Left kidney (tissue), 8 donors: ENCODE measurements at places on chromosomes 16 and 17. TPM values are rescaled to one million over a fixed set of nuclear protein-coding genes. Genes with fewer than 3 reads are reported as not detected.

GRCh38 chr17:51995797-51996403 is 162.6 kb downstream of the CA10 start:
- no peak for DNase-seq

Gene CASKIN1
- polyA plus RNA-seq = 1.5 TPM

DNA sequence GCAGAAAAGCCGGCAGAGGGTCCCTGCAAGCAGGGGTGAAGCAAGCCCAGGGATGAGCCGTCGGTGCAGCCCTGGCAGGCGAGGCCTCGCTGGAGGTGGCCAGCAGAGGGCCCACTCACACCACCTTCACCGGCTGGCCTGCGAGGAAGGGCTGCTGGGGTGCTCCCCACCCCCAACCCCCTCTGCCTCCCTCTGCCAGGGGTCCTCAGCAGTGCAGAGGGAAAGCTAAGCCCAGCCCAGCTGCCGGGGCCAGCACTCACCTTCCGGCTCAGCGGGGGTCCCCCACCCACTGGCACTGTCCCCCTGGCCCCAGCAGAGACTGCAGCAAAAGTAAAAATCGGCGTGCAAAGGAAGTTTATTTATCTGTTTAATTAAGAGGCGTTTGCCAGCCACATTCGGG is 113.4 kb downstream of the ENGASE start:
- DNase-seq = no peak

DNA sequence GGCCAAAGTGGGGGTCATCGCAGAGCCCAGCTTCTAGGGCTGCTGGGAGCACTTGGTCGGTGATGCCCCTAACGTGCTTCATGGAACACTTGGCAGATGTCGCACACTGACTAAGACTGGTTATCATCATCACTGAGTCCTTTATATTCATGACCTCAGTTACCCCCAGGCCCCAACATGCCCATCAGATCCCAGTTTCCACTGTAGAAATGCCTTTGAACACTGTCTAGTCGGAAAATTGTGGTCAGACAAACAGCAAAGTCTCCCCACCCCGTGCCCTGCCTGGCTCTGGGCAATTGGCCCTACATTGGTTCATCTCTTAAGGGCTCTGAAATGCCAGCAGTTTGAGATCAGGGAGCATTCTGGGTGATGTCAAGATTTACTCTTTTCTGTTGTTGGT is 51.3 kb downstream of the NKD1 start:
- DNase-seq = no peak

DNA sequence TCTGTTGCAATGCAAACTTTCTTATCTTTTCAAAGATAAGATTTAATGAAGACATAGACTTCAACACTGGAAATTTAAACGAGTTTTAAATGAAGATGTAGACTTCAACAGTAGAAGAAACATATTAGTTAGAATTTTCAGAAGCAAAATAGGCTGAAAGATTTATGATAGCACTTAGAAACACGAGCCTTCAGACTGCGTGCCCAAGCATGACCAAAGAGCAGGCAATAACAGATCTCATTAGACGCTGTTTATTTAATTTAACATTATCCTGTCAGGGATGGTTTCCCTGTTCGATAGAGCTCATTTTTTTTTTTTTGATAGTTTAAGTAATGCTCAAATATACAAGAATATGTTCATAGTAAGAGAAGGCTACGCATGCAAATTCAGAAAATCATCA is 604.7 kb upstream of the SOX9 start:
- DNase-seq = no peak

- DNase-seq = no peak
Measured at GRCh38 chr16:25959221-25959620, 267.5 kb downstream of the HS3ST4 start.

- no peak for DNase-seq
Measured at GRCh38 chr16:68031951-68032350, 8.9 kb downstream of the DUS2 start.

DNA sequence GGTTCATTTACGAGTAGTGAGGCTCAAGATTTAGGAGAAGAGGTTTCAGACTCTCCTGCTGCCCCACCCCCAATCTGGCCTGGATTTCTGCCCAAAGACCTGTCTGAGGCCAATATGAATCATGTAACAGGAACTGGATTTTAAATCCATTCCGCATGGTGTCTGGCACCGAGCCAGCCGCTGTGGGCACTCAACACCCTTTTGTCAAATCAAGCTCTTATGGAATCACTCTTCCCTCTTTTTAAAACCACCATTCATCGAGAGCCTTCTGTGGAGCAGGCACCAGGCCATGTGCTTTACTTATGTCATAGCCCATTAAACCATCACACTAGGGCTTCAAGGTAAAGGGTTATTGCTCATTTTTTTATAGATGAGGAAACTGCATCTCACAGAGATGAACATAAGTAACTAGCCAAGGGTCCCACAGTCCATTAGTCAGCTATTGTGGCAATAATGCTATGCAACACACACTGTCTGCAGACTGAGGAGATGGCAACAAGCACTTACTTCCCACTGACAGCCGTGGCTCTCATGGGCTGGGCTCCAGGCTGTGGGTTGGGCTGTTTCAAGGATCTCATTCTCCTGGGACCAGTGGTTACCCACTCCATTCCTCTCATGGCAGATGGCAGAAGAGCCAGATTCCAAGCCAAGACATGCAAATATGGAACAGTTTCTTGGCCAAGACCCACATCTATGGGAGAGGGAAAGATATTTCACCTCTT is 93.6 kb downstream of the WSCD1 start:
- DNase-seq = no peak

- no peak for DNase-seq
Measured at GRCh38 chr16:84239909-84240308, at the start of gene KCNG4. TSS of gene KCNG4 (minus strand) at chr16:84240012. CDS start at chr16:84237485, 2,527 bp downstream.

- DNase-seq = no peak
Measured at GRCh38 chr16:76614269-76614668, 337.1 kb downstream of the CNTNAP4 start.

GRCh38 chr16:10859658-10860057 is 17.3 kb upstream of the CIITA start:
- no peak for DNase-seq

- no peak for DNase-seq
Measured at GRCh38 chr16:54568906-54569807, 282.6 kb upstream of the IRX3 start.

- DNase-seq = no peak
Measured at GRCh38 chr17:45222289-45222995, 757 bp downstream of the FMNL1 start.

DNA sequence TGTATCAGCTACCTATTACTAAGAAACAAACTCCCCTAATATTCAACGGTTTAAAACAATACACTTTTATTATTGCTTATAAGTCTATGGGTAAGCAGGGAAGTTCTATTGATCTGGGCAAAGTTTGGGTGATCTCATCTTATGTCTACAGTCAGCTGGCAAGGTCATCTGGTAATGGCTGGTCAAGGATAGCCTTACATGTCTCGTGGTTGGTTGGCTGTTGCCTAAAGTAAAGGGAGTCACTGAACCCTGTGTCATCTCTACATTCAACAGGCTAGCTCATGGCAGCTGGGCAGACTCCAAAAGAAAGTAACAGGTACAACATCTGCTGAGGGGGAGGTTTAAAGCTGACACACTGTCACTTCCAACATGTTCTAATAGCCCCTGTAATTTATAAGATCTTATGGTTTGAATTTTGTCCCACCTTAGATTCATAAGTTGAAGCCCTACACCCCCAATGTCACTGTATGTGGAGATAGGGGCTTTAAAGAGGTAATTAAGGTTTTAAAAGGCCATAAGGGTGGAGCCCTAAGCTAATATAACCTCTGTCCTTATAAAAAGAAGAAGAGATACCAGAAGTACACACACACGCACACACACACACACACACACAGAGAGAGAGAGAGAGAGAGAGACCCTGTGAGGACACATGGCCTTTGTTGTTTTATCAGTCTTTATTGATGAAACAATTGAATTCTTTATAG is 419.1 kb downstream of the NPIPA8 start:
- DNase-seq = no peak

GRCh38 chr17:78697554-78698343 is 84.3 kb downstream of the CYTH1 start:
- DNase-seq = no peak

Gene KRTAP9-2
- polyA plus RNA-seq = not detected

DNA sequence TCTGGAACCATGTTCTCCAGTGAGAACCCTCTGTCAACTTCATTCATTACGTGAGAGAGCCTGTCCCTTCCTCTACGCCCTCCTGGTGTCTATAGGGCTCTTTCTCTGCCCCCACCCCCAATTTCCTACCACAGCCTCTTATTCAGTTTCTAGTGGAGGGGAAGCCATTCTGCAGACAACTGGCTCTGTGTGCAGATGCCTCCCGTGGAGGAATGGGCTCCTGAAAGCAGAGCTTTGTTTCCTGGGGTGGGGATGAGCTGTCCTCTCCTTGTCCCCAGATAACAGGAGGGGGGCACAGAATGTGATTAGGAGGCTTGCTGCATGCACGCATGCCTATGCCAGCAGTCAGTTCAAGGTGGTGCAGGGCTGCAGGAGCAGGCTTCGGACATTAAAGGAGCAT is 31.6 kb downstream of the MMP15 start:
- no peak for DNase-seq

GRCh38 chr17:55267777-55268648 is 3.3 kb downstream of the HLF start:
- no peak for DNase-seq

DNA sequence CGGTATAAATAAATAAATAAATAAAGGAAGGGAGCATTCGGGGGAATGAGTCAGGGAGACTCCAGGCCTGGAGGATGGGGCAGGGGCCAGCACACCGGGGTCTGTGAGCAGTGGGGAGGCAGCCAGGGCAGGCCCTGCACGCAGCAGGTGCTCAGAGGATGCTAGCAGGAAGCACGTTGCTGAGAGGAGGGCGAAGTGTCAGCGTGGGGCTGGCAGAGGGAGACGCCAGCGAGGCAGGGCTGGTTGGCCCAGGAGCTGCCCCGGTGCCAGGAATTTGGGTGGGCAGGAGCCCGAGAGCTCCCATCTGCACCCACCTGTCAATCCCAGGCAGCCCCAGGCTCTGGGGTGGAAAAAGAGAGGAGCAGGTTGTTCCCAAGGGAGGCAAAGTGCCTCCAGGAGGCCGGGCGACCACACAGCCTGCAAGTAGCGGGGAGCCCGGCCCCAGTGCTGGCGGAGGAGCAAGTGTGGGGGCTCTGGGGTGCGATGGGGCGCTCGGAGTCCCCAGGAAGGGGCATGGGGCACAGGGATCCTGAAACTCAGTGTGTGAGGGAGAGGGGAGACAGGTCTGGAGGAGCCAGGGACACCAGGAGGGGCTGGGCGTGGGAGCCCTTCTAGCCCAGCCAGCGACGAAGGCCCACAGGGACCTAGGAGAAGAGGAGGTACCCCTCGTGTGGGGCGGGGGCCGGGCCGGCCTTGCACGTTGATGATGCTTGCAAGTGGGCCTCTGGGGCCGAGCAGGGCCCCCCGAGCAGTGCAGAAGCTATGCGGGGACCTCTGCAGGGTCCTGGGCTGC is 28.0 kb downstream of the SOX8 start:
- DNase-seq = no peak

DNA sequence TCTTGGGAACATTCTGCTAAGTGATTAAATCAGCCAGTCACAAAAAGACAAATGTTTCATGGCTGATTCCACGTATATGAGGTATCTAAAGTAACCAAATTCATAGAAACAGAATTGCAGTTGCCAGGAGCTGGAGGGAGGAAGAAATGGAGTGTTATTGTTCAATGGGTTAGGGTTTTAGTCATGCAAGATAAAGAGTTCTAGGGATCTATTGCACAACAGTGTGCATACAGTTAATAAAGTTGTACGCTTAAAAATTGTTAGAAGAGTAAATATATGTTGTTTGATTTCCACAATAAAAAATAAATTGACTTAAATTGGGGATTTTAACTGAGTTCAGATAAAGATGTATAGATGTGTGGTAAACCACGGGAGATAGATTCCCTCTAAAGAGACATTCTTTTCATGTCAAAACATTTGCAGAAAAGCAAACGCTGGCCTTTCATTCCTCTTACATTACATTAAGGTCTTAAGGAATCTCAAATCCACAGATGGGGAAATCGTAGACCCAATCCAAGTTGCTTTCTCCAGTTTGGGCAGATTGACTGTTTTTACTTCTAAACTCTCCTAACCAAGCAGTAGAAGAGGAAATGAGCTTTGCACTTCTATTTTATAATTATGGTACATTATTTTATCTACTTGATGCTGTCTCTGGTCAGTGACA is 4.6 kb downstream of the PRDM7 start:
- no peak for DNase-seq

Gene DNAI2
- 0.12 TPM for polyA plus RNA-seq

DNA sequence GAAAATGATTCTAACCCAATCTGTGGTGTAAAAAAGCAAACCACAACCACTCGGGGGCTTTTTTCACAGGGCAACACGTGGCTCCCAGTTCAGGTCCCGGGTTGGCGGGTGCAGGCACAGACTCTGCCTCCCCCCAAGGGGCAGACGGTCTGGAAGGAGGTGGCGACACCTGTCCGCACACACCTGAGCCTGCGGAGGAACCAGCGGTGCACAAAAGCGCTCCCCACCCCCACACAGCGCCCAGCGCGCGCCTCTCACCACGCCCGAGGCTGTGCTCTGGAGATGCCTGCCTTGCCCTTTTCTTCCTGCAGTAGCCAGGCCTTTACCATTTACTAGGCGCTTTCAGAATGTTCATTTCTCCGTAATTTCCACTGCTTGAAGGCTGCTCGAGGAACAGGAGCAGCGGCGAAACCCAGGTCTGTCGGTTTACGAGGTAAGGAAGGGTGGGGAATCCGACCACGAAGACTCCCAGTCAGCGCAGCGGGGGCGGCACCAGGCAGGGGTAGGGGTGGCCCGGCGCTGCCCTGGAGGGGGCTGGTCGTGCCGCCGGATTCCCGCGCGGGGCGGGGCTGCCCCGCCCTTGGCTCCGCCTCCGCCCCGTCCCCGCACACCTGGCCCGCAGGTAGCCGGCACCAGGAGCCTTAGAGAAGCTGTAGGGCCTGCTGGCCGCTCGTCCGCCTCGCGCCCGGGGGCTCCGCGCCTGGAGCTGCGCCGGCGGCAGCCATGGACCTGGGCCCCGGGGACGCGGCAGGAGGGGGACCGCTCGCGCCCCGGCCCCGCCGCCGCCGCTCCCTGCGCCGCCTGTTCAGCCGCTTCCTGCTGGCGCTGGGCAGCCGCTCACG is at the start of gene USP43:
USP43 (plus strand) TSS at position 608 of the 842 bp plus-strand sequence; CDS start at position 724, 116 bp downstream.
- DNase-seq = peak; percentile 48

GRCh38 chr16:54116124-54116655 is 170.4 kb downstream of the IRX3 start:
- DNase-seq = no peak

Gene SLC35G6
- 0.45 TPM for polyA plus RNA-seq

- no peak for DNase-seq
Measured at GRCh38 chr16:58582971-58583765, 46.5 kb downstream of the CNOT1 start.

DNA sequence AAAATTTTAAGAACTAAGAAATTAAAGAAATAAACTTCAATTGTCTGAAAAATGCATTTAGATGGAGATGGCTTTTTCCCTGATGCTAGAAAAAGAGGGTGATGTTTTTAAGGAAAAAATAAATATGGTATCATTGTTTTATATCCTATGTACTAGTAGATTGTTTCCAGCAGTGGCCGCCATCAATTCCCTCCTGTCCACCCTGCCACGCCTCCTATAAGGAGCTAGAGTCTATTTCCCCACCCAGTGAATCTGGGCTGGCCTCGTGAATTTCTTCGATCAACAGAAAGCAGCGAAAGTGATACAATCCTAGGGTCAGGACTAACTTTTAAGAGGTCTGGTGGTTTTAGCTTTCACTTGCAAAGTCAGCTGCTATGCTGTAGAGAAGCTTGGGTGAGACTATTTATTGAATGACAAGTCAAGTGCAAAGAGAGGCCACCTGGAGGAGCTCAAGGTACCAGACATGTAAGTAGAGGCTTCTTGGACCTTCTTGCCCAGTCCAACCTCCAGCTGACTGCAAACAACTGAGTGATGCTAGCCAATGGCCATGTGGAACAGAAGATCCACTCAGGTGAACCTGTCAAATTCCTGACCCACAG is 80.9 kb upstream of the MTMR4 start:
- DNase-seq = no peak

GRCh38 chr16:46858151-46858550 is 26.0 kb upstream of the GPT2 start:
- DNase-seq = no peak

Gene KRT20
- polyA plus RNA-seq = 0.33 TPM
